D341Med (cell line): ENCODE measurements at places on chromosomes 3 and 15.

- DNase-seq: no peak
These were observed 64.7 kb downstream of the OXSM start for GRCh38 chr3:25854635-25855034.

- DNase-seq: no peak
These were observed 44.6 kb downstream of the BDH1 start for GRCh38 chr3:197511130-197511529.

DNA sequence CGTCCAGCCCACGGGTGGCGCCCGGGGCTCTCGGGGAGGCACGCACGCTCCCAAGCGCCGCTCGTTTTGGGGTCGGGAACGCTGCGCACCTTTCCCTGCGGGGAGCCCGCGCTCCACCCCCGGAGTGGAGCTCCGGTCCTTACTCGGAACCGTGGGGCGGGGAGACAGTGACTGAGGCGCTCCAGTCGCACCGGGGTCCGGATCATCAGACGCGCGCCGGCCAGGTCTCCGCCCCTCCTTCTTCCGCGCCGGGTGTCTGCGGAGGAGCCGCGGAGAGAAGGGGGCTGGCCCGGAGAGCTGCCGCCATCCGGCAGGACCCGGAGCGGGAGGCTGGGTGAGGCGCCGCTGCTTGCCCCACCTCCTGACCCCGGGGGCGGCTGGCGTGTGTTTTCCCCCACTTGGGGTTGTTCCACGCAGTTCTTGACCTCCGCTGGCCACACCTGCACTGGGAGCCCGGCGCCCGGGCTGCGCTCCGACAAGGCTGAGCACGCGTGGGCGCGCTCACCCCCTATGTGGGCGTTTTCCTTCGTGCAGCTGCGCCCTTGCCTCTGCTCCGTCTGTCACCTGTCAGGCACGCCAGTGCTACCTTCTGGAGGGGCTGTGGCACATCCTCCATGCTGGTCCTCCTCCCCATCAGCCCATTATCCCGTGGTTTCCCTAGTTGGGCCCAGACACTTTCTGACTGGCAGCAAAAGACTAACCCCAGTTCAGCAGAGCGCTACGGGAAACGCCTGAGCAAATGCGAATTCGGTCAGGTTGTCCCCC is at the start of gene MCF2L2:
MCF2L2 (minus strand) TSS at position 173 of the 765 bp plus-strand sequence. CDS start 642 bp downstream, outside the sequence.
- DNase-seq: peak; percentile 82

- no peak for DNase-seq
These were observed 513.4 kb downstream of the SHQ1 start for GRCh38 chr3:72334681-72335457.

GRCh38 chr3:107604057-107604822 is 81.5 kb downstream of the BBX start:
- DNase-seq: no peak

DNA sequence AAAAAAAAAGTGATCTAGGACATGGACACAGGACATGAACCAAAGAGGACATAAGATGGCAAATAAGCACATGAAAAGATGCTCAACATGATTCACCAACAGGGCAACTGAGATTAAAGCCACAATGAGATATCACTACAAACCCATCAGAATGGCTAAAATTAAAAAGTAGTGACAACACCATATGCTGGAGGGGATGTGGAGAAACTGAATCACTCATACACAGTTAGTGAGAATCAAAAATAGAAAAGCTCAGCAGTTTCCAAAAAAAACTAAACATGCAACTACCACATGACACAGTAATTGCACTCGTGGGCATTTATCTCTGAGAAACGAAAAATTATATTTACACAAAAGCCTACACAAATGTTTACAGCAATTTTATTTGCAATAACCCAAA is 27.9 kb upstream of the ACKR4 start:
- DNase-seq: no peak

- no peak for DNase-seq
These were observed 1.1 kb downstream of the HEG1 start for GRCh38 chr3:125054449-125055329.

DNA sequence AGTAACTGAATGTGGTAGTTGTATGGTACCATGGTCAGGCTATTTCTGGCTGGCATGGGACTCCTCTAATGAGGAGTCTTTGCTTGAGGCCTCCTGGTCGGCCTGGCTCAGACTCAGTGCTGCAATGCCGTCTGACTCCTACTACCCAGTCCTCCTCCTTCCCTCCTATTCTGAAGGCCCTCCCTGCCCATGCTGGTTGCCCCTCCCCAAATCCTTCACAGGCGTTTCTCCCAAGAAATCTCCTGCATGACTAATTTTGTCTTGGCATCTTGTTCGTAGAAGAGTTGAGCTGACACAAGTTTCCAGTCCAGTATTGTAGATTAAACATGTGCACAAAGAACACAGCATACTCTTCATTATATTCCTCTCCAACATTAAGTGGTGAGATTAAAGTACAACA is 115.5 kb downstream of the NFKBIZ start:
- no peak for DNase-seq

GRCh38 chr3:17831366-17831765 is 88.9 kb upstream of the TBC1D5 start:
- DNase-seq: no peak

- no peak for DNase-seq
These were observed 101.4 kb downstream of the CCNL1 start for GRCh38 chr3:157058392-157059071.

GRCh38 chr3:23859839-23860382 is 54.2 kb downstream of the UBE2E1 start:
- no peak for DNase-seq

- no peak for DNase-seq
These were observed 326.2 kb downstream of the RYR3 start for GRCh38 chr15:33636958-33637357.

DNA sequence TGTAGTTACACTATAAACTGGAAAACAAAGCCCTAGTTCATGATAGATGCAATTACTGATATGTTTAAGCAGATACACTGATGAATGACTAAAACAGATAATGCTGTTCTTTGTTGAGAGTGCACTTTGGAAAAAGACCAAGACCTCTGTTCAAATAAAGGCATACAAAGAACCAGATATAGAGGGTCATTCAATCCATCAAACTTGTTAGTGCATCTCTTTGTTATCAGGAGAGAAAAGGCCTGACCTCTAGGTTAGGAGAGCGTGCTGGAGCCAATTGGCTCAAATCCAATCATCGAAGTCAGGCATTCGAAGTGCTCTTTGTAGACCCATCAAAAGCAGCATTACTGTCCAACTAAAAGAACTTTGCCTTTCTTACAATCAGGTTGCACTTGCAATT is 124.2 kb downstream of the TFG start:
- no peak for DNase-seq
